Stimulated activated CD8-positive, alpha-beta memory T cell treated with anti-CD3 and anti-CD28 coated beads, Interleukin-2, amount 100 ng/mL, for 1 hour (primary cell): ENCODE measurements at places on chromosomes 2 and 18.

DNA sequence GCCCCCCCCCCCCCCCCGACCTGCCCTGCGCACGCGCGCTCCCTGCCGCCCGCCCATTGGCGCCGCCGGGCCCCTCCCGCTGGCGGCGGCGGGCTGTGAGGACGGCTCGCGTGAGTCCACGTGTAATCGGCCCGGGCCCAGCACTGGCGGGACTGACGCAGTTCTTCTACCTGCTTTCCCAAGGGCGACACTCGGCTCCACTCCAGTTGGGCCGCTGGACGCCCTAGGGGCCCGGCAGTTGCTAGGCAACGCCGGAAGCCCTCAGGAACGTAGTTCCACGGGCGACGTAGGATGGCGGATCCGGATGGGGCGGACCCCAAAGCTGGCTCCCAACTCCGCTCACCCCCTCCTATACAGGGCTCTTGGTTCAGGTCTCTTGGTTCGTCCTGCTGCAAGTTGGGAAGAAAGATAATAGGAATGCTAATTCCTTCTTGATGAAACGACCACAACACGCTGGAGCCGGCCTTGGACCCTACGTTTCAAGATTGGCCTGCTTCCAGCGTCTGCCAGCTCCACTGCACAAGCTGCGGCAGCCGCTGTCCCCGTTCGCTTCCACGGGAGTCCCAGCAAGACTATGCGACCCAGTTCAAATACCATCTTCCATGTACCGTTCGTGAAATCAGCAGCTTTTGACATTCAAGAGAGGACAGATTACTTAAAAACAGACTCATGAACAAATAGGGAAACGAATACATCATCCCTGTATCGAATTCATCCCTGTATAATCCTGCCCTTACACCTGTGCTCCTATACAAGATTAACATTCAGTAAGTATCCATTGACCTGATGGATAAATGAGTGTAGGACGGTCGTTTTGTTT, 415 bp upstream of the MCFD2 start:
- DNase-seq, result peak; percentile 63

DNA sequence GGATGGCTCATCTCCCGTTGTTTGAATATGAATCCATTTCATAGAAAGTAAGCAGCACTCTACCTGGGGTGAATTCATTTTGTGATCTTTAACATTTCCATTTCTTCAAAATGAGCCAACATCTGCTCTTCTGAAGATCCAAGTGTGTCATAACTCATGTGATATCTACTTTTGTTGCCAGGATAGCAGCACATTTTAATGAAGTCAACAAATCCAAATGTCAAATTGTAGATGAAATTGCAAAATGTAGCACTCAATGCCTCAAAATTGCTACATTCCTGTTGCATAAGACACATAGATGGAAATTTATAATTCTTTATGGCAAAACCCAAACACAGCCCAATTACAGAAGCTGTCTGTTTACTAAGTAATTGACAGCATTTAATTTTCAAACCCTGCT, 360.7 kb downstream of the TMX3 start:
- no peak for DNase-seq

DNA sequence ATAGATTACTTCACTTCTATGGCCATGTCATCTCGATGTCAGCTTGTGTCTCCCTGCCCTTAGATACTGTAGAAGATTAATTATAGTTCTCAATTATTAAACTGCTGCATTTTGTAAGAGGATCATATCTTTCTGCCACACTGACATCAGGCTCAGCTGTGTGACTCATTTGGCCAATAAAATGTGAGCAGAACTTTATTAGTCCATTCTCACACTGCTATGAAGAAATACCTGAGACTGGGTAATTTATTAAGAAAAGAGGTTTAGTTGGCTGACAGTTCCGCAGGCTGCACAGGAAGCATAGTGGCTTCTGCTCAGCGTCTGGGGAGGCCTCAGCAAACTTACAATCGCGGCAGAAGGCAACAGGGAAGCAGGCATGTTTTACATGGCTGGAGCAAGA, 290.4 kb downstream of the RAD51AP2 start:
- DNase-seq, result no peak

- DNase-seq, result no peak
These were observed 456.9 kb upstream of the TNP1 start for GRCh38 chr2:217316743-217317142.

- no peak for DNase-seq
These were observed 516.8 kb upstream of the FANCL start for GRCh38 chr2:58757971-58758370.

DNA sequence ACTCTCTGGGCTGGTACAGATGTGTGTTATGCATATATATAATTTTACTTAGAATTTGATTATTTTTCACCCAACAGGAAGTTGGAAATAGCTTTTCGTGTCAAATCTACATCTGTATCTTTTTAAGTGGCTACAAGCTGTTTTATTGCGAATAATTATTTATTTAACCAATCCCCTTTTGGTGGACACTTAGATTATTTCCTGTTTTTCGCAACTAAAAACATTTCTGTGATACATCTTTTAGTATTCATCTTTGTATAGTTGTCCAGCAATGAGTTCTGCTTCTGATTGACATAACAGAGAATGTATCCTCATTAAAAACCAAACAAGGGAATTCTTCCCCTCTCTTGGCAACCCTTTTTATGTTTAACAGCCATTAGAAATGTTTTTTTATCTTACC, 16.6 kb downstream of the SEC11C start:
- DNase-seq, result no peak

DNA sequence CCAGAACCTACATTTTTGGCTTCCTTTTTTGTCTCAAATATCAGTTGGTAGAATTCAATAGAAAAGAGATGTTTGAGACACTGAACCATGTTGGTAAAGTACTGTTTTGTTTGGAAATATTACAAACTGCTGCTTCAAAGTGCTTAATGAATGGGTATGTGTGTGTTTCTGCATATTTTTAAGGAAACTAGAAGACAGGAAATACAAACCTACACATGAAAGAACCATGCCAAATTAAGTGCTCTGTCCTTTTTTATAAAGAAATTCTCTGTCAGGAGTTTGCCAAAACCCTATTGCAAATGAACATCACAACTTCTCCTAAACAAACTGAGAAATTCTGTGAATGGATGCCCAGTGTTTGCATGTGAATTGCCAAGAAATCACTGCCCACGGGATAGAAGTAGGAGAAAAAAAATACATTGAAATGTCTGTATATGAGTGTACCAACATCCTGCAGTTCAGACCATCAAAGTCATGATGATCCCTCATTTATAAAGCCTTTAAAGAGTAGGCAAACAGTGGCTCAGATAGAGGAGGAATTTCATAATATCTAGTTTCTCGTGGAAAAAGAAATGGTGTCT, 69.6 kb upstream of the RND3 start:
- no peak for DNase-seq

DNA sequence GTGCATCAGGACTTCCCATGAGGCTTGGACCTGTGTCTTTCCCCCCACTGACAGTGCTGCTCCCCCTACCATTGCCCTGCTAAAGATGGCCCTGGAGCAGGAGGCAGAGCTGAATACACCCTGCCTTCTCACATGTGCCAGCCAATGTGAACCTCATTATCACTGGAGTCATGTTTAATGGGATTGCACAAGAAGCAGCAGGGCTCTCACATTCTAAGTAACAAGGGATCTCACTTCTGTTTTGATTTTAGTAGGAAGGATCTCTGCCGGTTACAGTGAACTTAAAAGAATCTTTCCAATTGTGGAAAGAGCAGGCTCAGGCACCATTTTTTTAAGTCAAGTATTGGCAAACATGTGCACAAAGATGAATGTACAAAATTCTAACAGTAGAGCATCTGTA, 322.1 kb upstream of the MEX3C start:
- no peak for DNase-seq

DNA sequence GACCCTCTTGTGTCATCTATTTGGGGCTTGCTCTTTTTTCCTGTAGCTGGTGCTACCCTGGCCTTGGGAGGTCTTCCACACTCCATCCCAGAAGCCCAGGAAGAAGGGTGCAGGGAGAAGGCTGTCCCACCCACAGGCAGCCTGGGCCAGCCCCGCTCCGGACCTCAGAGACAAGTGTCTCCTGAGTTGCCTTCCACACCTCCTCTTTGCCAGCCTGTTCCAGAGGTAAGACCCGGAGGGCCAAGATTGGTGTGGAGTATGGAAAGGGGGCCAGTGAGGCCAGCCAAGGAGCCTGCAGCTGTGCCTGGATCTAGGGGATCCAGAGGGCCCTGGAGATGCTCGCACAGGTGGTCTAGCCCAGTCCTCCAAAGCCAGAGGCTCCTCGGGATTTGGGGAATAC, 40.5 kb downstream of the ST8SIA5 start:
- DNase-seq, result no peak

DNA sequence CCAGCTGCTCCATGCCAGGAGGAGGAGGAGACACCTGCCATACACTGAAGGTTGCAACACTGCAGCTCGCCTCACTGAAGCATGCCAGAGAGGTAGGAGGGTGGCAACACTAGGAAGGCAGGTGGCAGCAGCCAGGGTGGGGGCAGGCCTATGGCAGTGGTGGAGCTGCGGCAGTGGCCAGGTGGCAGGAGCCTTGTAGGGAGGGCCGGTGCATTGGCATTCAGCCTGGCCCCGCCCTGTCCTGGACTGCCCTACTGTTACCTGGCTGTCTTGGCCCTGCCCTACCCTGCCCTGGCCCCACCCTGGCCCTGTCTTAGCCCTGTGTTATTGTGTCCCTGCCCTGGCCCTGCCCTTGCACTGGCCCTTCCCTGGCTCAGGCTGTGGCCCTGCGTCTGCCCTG, 7.4 kb upstream of the ANKRD62 start:
- no peak for DNase-seq

DNA sequence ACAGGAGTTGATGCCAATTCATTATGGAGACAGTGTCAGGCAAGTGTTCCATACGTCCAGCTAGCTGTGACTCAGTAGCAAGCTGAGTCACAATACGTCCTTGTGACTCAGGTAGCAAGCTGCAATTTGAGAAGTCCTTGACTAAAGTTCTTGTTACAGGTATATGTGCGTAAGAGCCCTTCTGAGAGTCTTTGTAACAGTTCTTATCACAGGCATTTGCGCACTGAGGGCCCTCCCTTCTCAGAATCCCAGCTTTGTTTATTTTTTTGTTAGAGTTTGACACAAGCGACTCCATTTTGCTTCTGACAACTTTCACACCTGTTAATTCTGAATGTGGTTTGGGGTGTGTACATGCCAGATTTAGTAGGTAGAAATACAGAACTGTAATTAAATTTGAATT, 20.1 kb upstream of the ACMSD start:
- no peak for DNase-seq

DNA sequence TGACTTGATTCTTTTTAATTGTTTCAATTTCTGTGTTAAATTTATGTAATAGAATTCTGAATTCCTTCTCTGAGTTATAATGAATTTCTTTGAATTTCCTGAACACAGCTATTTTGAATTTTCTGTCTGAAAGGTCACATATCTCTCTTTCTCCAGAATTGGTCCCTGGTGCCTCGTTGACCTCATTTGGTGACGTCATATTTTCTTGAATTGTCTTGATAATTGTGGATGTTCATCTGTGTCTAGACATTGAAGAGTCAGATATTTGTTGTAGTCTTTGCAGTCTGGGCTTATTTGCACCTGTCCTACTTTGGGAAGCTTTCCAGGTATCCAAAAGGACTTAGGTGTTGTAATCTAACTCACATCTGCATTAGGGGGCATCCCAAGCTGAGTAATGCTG, 111.4 kb upstream of the LRRTM4 start:
- DNase-seq, result no peak

GRCh38 chr2:158512323-158512722, 55.6 kb downstream of the PKP4 start:
- DNase-seq, result no peak

DNA sequence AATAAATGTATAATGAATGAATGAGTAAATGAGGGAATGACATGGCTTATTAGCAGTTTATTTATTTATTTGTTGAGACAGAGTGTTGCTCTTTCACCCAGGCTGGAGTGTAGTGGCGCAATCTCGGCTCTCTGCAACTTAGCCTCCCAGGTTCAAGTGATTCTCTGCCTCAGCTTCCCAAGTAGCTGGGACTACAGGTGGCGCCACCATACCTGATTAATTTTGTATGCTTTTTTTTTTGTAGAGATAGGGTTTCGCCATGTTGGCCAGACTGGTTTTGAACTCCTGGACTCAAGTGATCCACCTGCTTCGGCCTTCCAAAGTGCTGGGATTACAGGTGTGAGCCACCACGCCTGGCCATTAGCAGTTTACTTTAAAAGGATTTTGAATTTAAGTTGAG, 100.3 kb upstream of the CAVIN2 start:
- no peak for DNase-seq

GRCh38 chr2:42840760-42841159, 48.4 kb upstream of the HAAO start:
- no peak for DNase-seq

- DNase-seq, result no peak
These were observed 1.1 kb upstream of the MAB21L4 start for GRCh38 chr2:240896871-240897692.

DNA sequence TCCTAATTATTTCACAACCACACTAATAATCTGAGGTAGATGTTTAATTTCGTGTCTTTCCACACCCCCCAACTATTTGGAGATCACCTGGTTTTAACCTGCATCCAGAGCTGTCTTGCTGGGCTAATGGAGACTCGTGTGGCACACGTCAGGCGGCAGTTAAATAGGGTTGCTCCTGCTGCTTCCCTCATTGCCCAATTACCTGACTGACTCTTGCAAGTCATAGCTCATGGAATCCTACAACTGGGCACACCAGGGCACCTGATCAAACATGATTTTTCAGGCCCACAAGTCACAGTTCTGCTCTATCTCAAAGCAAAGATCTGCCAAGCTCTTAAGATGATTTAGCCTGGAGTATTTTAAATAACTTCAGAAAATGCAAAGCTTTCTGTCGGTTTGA, 1430.4 kb upstream of the ACVR2A start:
- no peak for DNase-seq

DNA sequence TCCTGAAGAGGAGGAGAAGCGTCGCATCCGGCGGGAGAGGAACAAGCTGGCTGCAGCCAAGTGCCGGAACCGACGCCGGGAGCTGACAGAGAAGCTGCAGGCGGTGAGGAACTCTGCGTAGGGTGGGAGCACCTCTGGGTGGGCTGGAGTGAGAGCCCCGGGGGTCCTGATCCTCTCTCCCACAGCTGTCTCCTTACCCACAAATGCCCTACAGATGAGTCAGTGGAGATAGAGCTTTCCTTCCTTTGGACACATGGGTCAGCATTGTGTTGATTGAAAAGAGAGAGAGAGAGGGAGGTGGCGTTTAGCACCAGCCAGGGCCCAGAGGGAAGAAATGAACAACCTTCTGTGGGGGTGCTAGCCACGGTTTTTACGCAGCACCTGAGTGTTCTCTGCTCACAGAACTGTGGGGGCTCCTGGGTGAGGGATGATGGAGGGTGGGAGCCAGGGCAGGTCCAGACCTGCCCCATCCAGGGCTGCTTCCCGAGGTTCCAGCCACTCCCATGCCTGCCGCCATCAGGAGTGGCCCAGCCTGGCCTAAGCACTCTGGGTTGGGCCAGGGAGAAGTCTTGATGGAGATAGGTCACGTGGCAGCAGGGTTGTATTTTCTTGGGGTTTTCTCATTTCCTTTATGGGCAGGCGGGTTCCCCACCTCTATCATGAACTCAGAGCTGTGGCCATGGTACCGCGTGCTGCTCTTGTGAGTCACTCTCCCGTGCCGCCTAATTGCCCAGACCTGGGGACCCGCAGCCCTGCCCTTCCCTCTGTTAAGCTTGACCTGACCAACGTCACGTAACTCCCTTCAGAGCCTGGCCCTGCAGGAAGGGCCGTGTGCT, 16.3 kb downstream of the FOSL2 start:
- peak; percentile 62 for DNase-seq

- DNase-seq, result no peak
These were observed 5.4 kb upstream of the GPBAR1 start for GRCh38 chr2:218255446-218255845.

GRCh38 chr18:46335534-46336101, 231.4 kb downstream of the HAUS1 start:
- no peak for DNase-seq

- DNase-seq, result no peak
These were observed 609 bp downstream of the TPGS2 start for GRCh38 chr18:36828157-36828629.
